ENCODE measurements at places on chromosomes 4 and X.

- no peak for DNase-seq
Measured at GRCh38 chrX:2664502-2664901, 26.6 kb upstream of the CD99 start.

DNA sequence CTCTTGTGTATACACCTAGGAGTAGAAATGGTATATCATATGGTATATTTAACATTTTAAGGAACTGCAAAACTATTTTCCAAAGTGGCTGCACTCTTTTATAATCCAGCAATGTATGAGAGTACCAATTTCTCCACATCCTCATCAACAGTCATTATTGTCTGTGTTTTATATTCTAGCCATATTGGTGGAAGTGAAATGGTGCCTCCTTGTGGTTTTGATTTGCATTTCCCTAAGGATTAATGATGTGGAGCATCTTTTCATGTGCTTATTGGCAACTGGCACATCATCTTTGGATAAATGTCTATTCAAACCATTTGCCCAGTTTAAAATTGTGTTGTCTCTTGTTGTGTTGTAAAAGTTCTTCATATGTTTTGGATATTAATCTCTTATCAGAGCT, 9.6 kb downstream of the BMP15 start:
- no peak for DNase-seq

DNA sequence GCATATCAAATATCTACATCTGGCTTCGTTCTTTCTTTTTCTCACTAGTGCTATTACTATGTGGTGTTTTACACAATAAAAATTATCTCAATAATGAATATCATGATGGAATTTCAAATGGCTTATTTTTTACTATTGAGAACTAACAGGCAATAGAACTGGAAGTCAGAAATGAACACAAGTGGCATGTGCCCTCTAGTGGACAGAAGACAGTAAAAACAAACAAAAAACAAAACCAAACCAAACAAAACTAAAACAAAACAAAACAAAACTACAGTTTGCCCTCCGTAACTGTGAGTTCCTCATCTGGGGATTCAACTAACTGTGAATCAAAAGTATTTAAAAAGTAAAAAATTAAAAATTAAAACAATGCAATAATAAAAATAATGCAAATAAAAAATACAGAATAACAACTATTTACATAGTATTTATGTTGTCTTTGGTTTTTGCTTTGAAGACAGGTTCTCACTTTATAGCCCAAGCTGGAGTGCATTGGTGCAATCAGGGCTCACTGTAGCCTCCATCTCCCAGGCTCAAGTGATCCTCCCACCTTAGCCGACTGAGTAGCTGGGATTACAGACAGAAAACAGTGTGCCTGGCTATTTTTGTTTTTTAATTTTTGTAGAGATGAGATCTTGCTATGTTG, 195.6 kb upstream of the TACR3 start:
- DNase-seq = no peak

DNA sequence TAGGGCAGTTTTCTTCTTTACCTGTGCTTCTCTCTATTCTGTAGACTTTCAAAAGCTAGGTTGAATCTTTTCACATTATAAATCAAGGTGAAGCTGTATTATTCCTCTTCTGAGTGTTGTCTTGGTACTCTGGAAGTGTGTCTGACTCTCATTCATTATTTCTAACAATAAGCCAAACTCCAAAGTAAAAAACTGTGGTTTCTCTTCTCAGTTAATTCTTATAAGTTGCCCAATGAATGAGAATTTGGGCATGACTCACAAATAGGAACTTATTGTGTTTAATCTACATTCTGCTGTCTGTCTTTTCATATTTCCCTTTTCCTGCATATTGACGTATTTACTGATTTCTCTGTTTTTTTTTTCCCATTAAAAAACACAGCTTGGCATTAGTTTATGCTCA, 714.5 kb downstream of the CCSER1 start:
- no peak for DNase-seq

GRCh38 chrX:112830540-112830939, 10.1 kb downstream of the AMOT start:
- DNase-seq = no peak

Measured in NCI-H1092 treated with DMSO at 0.1 percent for 48 hours (cell line).